ENCODE measurements at places on chromosomes 11 and 22.

GRCh38 chr22:30245985-30246813 lies at the start of gene LIF:
Gene LIF (minus strand): TSS chr22:30246759. CDS start chr22:30246695, 64 bp downstream.
- peak; percentile 70 for DNase-seq

DNA sequence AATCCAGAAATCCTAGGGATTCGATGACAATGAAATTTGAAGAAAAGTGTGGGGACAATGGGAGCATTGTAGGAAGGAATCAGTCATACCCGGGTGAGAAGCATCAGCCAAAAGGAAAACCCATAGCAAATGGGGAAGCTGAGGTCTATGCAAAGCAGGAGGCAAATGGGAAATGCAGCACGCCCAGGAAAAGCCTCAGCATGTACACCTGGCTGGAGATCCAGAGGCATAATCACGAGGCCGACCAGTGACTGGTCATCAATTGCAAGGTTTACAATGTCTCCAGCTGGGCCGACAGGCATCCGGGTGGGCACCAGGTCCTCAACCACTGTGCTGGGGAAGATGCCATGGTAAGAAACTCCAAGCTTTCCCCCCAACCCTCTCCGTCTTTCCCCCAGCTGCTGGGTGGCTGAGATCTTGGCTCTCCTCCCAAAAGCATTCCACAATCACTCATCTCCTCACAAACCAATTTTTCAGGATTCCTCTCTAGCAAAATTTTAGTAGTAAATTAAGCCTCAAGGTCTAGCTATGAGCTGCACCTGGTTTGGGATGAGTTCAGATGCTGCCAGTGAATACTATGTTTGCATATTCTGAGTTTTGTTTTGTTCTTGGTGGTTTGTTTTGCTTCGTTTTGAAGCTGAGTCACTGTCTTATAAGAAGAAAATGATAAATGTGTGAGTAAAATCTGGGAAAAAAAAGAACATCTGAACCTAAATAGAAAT lies 98.0 kb upstream of the OR5AK2 start:
- DNase-seq, result no peak

DNA sequence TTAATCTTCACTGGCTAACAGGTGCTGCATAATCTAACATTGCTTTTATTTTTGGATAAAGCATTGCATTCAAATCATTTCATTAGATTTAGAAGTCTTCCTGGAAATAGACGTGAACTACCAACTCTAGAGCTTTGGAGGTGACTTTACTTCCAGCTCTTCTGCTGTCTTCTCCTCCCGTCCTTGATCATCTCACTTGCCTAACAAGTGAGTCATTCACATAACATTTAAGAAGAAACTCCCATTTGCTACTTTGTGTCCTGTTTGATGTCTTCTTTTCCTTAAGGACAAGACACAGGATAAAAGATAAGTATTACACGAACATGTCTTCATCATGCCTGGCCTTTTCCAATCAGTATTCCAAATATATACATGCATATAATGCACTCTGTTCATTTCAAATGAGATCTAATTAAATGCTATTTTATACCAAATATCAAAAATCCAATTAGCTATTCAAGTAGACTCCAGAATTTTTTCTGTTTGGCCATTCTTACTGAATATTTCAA lies 88.3 kb downstream of the BDNF start:
- no peak for DNase-seq

- DNase-seq, result no peak
These were observed 22.6 kb upstream of the MRGPRX2 start for GRCh38 chr11:19083166-19083565.

DNA sequence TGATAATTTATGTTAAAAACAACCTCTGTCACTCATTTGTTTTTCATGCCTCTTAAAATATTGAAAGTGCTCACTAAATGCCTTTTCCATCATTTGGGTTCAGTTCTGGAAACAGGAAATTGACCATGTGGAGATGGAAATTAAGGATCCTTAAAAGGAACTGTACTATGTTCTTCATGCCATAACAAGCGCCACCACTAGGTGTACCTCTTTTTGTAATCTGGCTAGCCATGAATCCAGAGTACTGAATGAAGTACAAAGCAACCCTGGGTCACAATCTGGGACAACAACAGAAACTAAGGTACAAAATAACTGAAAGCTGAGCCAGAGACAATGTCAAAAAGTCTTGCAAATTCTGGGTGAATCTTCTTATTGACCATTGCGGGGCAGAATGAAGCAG lies 559.1 kb downstream of the FAM181B start:
- DNase-seq, result no peak

DNA sequence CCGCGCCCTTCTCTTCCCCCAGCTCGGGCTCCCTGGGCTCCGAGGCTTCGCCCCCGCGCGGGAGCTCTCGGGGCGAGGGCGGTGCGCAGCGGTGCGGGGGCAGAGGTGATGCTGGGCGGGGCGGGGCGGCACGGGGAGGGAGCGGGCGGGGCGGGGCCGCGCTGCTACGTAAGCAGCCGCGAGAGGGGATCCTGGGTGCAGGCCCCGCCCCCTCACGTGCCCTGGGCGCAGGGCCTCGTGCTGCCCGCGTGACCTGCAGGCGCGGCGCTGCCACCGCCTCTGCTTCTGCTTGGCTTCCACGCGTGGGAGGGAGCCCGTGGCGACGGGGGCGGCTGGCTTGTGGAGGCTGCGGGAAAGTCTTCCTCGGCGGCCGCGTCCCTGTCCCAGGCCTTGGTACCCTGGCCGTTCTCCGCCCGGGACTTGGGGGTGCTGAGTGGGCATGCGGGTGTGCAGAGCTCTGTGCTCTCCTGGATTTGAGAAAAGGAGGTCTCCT lies 132.6 kb upstream of the HSD17B12 start:
- peak; percentile 16 for DNase-seq

DNA sequence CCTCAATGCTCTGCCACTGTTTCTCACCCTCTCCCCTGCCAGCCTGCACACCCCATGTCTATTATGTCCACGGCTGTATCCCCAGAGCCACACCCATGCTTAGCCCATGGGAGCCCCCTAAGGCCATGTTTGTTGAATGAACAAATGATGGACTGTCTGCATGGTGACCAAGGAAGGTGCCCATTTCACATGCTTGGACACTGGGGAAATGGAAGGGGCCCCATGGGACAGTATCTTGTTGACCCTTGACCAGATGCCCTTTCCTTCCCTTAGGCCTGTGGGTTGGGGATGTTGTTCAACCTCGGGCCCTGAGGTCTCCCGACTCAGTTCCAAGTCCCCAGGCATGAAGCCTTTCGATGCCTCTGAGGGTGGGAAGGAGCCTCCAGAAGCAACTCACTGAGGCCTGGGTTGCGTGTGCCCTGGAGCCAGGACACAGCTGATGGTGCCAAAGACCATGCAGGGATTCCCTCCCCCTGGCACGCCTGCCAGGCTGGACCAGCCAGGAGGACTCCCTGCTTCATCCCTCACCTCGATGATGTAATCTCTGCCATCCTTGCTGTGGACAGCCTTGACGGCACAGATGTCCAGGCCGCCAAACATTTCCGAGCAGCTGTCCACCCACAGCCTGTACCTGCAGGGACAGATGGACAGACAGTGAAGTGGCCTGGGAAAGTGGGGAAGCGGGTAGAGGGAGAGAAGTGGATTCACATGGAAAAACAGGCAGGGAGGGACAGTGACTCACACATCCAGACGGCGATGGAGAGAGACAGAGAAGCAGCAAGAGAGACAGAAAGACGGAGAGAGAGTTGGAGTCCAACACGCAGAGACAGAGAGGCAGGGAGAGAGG lies 58.9 kb downstream of the FBXO7 start:
- DNase-seq, result no peak

DNA sequence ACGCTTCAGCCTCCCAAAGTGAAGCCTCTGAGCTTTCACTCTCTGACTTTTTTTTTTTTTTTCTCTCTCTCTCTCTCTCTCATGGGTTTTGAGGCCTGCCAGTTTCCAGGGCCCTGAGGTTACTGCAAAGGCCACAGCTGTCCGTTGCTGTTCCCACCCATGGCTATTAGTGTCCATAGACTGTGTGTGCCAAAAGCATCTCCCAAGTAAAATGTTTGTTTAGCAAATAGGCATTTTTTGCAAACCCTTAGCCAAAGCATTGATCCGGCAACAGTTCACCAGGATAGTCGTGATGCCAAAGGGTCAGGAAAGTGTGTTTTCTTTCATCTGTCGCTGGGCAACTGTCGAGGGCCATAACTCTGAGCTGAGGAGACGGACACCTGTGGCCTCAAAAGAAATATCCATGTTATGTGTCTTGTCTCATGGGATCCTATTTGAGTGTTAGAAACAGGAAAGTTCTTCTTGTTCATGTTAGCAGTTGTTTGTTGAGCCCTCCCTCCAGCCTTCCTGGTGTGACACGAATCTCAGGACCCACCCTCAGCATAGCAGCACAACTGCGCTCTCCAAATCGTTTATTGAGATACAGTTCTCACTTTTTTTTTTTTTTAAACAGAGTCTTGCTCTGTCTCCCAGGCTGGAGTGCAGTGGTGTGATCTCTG lies 18.4 kb downstream of the FADS2 start:
- no peak for DNase-seq

Measured in stimulated activated CD4-positive, alpha-beta T cell treated with anti-CD3 and anti-CD28 coated beads, Interleukin-4, amount 100 ng/mL, for 1 hour (primary cell).